ENCODE measurements at places on chromosomes 13 and 19.

DNA sequence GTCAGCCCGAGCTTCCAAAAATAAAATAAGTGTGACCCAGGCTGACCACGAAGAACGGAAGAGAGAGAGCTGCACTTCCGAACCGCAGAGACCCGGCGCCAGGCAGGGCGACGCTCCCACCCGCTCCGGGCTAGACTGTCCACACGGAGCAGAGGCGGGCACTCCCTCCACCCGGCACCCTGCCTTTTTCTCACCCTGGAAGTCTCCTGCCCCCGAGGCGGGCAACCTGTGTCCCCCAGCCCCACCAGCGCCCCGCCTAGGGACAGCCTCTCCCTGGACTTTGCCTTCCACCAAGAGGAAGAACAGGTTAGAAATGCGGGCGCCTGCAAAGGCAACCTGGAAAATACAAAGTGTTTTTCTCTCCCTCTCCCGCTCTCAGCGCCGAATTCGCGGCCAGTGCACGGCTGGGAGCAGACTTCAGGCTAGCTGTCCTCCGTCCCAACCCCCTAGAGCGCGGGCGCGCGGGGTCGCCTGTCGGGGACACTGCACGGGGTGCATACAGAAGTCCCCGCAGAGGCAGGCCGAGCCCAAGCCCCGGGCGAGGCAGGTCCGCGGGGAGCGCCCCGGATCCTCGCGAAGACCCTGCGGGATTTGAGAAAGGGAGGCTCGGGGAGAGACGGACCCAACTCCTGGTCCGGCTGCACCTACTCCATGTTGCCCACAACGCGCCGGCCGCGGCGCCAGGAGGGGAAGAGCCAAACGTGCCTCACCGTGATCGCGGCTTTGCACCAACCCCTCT, 845 bp downstream of the SPRY2 start:
- DNase-seq = peak; percentile 50

- DNase-seq = no peak
Measured at GRCh38 chr13:26320766-26321165, 66.8 kb downstream of the CDK8 start.

DNA sequence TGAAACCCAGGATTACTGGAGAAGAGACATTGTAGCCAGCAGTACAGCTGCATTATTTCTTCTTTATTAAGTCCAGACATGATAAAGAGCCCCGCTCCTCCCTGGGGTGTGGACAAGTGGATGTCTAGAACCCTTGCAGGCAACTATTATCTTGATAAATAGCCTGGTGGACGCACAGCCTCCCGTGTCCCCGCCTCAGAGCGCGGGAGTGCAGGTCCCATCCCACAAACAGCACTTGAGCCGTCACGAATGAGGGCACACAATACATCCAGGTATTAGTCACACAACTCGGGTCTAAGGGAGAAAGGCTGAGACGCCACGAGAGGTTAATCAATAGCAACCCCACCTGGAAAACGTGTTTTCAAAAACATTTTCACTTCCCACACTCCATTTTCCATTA, 213.2 kb upstream of the SOX1 start:
- no peak for DNase-seq

- peak; percentile 62 for DNase-seq
Measured at GRCh38 chr13:99617474-99618255, 116.4 kb downstream of the TM9SF2 start.

DNA sequence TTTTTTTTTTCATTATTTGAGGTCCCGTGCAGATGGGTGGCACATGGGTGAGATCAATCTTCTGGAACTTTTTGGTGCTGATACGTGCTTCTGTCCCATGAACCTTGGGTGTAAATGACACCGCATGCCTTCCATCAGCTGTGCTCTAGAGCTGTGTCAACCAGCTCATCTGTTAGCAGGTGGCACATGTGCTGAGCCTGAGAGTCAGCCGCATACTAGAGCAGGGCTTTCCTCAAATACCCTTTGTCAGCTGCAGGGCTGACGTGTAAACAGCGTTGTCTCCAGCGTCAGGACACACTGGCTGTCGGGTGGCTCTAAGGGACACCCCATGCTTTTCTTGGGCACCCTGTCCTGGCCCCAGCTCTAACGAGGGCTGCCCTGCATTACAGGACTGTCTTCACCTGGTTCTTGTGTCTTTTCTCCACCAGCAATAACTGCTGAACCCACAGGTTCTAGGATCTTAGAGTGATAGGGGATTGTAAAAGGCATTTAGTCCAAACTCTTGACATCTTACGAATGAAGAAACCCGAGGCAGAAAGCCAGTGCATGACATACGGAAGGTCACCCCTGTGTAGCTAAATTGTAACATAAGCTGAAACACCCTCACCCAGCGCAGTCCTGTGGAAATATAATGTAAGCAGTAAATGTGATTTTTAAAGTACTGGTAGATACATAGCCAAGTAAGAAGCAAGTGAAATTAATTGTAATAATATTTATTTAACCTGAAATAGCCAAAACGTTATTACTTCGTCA, 119.5 kb downstream of the LRCH1 start:
- no peak for DNase-seq

GRCh38 chr13:32246468-32246867, 68.7 kb downstream of the ZAR1L start:
- DNase-seq = peak; percentile 62

GRCh38 chr19:29618434-29618833, 12.4 kb downstream of the POP4 start:
- no peak for DNase-seq

DNA sequence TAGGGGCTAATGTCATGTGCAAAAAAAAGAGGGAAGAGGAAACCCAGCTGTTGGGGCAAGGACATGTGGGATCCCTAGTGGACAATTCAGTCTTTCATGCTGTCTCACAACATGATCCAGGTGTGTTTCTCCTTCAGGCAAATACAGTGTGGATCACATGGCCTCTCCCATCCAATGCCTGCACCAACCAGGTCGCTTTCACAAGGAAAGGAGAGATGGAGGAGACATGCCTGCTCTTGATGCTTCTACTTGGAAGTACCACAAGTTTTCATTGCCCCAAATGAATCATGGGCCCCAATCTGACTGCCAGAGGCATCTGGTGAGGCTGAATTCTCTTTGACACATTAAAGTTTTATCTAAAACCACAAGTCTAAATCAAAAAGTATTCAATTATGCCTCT, 82.1 kb downstream of the DLEU7 start:
- DNase-seq = no peak

- no peak for DNase-seq
Measured at GRCh38 chr19:7619671-7620441, 9.5 kb downstream of the XAB2 start.

DNA sequence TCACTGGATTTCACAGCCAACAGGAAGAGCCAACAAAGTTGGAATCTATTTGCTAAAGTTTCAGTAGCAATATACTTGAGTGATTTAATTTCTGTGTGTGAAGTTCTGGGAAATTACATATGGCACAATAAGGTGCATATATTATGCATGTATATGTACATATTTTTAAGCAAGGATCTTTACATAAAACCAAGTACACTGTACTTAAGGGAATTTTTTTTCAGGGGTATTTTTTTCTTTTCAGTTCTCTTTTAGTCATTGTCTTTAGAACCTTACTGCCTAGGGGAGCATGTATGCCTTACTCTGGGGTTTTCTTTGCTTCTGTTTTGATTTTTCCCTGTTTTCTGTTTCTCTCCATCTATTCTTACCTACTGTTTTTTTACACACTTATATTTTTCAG, 7.4 kb downstream of the RAP2A start:
- DNase-seq = no peak

- DNase-seq = no peak
Measured at GRCh38 chr13:41916173-41916954, 44.5 kb downstream of the VWA8 start.

DNA sequence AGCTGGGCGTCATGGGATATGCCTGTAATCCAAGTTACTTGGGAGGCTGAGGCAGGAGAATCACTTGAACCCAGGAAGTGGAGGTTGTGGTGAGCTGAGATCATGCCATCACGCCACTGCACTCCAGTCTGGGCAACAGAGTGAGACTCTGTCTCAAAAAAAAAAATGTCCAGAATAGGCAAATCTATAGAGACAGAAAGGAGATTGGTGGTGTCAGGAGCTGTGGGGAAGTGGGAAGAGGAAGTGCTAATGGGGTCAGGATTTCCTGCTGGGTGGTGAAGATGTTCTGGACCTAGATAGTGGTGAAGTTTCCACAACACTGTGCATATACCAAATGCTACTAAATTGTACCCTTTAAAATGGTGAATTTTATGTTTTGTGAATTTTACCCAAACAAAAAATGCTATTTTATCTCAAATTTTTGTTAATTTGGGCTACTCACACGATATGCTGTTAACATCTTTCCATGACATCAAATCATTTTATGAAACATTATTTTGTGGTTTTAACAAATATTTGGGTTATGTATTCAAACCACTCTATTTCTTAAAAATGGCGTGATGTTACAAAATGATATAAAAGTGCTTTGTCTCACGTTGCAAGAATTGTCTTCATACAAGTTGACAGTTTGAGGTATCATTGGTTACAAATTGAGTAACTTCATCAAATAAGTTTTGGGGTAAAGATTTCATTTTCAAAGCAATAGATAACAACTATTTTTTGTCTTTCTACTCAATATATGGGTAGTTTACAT, 7.4 kb upstream of the CYP4F3 start:
- DNase-seq = no peak
